ENCODE measurements at places on chromosomes 12 and 14.

GRCh38 chr12:124645530-124646244 lies 78.3 kb upstream of the NCOR2 start:
- DNase-seq = no peak

DNA sequence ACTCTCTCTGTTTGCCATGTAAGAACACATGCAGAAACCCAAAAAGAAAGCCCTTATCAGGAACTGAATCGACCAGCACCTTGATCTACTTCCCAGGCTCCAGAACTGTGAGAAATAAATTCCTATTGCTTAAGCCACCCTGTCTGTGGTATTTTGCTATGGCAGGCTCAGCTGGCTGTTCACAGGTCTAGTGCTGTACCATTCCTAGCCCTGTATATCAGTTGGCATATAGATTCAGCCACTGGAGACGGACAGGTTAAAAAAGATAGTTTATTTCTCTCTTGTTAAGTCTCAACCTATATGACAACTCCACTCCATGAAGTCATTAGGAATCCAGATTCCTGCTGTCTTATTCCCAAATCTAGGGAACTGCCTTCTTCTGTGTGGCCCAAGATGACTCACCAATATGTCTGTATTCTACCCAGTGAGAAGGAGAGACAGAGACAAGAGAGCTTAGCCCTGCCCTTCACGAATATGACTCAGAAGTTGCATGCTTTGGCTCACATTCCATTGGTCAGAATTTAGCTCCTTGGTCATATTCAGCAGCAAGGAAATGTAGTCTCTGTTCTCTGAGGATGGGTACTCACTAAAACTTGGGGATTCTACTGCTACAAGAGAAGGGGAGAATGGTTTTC lies 57.0 kb downstream of the PLEKHG7 start:
- peak; percentile 28 for DNase-seq

- DNase-seq = no peak
Observed at GRCh38 chr12:121916719-121917118, 1.7 kb upstream of the CFAP251 start.

DNA sequence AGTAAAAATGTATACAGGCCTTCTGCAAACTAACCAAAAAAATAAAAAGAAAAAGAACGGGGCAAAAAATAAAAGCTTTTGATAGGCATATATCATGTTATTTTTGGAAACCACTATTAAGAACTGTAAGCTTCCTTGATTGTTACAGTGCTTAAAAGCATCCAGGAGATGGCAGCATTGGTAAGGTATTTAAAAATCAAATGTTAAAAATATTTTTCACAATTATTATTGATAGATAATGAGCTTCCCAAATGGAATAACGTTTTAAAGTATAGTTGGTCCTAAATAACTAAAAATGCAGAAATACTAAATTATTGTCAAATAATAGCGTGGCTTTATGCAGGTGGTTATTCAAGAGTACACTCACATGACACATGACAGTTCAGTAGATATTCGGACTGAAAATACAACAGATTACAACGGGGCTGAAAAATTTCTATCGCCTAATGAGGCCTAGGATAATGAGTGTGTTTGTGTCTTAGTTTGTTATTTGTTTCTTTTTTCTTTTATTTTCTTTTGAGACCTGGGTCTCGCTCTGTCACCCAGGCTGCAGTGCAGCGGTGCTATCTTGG lies 127.2 kb upstream of the ATF7IP start:
- DNase-seq = no peak

GRCh38 chr14:70318635-70319013 lies 40.9 kb downstream of the COX16 start:
- DNase-seq = no peak

All from umbilical cord (tissue), 2 donors.